ENCODE measurements at places on chromosomes 2 and 18.

DNA sequence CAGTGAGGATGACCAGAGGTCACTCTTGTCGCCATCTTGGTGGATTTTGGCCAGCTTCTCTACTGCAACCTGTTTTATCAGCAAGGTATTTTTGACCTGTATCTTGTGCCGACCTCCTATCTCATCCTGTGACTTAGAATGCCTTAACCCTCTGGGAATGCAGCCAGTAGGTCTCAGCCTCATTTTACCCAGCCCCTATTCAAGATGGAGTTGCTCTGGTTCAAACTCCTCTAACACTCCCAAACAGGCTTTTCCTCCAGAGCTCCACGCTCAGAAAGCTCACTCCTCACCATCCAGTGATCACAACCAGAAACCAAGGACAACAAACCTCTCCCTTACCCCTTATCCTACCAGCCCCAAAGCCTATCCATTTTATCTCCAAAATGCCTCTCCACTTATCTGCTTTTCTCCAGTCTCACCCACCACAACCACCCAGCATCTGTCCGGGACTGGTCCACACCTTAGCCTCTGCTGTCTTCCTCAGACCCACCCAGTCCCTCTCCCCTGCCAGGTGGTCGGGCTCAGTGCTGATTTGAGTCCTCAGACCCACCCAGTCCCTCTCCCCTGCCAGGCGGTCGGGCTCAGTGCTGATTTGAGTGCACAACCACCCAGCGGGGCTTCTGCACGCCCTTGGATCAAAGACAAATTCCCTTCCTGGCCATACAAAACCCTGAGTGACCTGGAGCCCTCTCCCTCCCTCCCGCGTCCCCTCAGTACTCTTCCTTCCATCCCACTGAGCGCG lies 11.7 kb upstream of the SMAD7 start:
- no peak for DNase-seq

DNA sequence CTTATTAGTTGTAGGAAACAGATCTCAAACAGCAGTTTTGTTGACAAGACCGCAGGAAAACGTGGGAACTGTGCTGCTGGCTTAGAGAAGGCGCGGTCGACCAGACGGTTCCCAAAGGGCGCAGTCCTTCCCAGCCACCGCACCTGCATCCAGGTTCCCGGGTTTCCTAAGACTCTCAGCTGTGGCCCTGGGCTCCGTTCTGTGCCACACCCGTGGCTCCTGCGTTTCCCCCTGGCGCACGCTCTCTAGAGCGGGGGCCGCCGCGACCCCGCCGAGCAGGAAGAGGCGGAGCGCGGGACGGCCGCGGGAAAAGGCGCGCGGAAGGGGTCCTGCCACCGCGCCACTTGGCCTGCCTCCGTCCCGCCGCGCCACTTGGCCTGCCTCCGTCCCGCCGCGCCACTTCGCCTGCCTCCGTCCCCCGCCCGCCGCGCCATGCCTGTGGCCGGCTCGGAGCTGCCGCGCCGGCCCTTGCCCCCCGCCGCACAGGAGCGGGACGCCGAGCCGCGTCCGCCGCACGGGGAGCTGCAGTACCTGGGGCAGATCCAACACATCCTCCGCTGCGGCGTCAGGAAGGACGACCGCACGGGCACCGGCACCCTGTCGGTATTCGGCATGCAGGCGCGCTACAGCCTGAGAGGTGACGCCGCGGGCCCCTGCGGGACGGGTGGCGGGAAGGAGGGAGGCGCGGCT lies at the start of gene TYMS:
Gene TYMS (plus strand): TSS at position 343 of the 690 bp plus-strand sequence. CDS start 90 bp downstream, at position 433.
- peak; percentile 2 for DNase-seq

DNA sequence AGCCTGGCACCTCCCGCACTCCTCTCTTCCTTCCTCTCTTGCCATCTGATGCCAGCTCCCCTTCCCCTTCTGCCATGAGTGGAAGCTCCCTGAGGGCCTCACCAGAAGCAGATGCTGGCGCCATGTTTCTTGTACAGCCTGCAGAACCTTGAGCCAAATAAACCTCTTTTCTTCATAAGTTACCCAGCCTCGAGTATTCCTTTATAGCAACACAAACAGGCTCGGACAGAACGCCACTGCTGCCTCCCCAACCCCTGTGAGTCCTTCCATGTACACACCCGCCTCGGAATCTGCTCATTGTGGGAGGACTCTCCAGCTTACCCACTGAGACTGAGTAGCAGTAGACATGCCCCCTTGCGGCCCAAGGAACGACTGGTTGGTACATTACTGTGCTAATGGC lies 8.3 kb upstream of the RPS7 start:
- no peak for DNase-seq

DNA sequence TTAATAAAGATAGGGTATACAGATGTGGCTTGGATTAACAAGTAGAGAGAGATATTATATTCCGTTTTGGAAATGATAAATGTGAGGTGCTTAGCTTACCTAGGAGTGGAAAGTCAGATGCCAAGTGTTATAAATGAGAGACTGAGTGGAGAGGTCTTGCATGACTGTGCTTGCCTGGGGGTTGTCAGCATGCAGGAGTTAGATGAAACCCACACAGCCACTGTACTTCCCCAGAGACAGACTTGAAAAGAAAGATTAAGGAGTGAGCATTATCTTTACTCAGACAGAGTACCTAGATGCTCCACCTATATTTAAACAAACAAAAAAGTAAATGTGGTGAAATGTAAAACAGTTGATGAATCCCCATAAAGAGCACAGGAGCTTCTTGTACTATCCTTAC lies 482.7 kb downstream of the RIT2 start:
- no peak for DNase-seq

DNA sequence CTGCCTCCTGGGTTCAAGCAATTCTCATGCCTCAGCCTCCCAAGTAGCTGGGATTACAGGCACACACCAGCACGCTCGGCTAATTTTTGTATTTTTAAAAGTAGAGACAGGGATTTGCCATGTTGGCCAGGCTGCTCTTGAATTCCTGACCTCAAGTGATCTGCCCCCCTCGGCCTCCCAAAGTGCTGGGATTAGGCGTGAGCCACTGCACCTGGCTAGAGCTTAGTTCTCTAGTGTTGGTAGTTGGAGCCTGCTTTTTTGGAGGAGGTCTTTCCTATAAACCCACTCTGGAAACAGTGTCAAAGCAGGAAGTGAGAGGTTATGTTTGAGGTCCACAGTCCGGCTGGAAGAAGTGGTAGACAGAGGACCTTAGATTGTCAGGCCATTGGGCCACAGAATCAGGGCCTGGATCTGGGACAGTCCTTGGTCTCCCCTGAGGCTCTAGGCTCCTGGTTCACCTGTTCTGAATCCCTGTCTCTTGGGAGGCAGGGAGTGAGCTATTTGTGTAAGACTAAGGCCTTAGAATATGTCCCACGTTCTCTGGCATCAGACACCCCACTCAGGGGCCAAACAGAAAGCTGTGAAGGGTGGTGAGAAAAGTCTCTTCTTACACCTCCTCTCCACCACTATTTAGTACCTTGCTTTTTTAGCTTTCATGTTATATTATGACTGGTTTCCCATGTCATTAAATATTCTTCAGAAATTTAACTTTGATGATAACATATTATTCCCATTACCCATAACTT lies 34.5 kb downstream of the PCBP1 start:
- no peak for DNase-seq

DNA sequence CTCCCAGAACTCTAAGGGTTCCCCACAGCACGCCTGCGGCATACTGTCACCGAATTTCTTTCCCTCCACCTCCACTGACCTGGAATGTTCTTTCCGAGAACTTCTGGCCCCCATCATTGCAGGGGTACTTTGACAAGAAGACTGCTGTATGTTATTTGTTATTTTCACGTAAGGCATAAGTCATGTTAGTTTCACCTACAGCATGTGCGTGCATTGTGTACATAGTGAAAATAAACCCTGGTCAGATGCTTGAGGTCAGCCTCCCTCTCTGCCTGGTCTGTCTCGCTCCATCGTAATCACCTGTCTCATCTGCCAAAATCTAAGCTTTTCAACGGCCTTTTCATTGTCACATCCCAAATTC lies 4.1 kb downstream of the ABCG8 start:
- no peak for DNase-seq
